AG08395 (cell line): ENCODE measurements at places on chromosomes 4 and X.

- peak; percentile 21 for DNase-seq
Observed at GRCh38 chr4:177367336-177367735, 57.7 kb downstream of the NEIL3 start.

DNA sequence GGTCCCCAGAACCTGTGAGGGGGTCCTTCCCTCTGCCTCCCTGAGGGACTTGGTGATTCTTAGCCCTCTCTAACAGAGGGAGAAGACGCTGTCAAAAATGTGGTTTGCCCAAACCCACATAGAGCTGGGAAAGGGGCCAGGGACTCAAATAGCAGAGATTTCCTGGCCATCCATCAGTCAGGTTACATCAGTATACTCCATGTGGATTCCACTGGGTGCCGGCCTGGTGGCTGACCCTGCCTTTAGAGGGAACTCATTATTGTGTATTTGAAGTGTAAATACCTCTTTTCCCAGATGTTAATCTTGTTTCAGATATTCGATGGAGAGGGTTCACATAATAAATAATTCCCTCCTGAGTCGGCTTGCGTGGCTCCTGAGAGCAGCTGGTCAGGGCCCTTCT is 130.3 kb downstream of the TBL1X start:
- DNase-seq, result peak; percentile 39

DNA sequence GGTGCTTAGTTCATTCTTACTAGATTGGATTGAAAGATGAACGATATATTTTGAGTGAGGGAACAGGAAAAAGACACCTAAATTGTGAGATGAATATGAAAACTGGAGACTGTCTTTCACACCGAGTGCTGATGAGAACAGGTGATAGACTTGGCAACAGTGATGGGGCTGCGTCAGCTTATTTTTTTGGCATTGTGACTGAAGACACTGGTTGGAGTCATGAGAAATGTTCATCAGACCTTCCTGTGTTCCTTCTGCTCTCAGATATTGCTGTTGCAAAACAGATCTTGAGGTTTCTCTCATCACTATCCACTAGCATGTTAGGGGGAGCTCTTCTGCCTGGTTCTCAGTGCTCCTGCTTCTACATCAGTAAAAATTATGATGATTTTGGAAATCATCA is 124.2 kb upstream of the KCNIP4 start:
- DNase-seq, result no peak

- no peak for DNase-seq
Observed at GRCh38 chr4:153780221-153780620, 8.7 kb downstream of the SFRP2 start.

DNA sequence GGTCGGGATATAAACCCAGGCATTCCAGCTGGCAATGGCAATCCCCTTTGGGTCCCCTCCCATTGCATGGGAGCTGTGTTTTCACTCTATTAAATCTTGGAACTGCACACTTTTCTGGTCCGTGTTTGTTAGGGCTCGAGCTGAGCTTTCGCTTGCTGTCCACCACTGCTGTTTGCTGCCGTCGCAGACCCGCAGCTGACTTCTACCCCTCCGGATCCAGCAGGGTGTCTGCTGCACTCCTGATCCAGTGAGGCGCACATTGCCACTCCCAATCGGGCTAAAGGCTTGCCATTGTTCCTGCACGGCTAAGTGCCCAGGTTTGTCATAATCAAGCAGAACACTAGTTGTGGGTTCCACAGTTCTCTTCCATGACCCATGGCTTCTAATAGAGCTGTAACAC is 1322.1 kb downstream of the ADGRL3 start:
- DNase-seq, result no peak

DNA sequence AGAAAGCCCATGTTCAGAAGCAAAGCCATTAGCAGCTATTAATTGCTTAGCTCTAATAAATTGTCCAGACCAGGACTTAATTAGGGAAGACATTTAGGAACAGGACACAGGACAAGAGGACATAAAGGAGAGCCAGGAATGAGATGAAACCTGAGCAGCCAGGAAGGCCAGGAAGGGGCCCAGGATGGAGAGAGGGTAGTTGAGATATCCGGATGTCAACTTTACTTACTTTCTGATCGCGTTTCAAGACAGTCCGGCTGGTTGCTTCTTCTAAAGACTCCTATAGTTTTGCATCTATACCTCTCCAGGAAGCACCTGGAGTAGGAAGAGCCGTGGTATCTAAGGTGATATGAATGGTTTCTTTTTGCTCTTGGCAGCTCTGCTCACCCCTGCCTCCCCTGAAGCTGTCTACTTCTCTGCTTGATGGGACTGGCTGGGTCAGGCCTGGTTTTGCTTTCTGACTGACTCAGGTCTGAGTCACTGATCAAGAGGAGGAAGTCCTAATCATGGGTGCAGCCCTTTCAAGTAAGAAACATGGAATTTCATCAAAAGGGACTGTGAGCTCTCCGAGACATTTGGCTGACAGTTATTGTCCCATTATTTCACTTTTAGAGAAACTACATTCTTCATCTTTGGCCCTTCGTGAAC is 733.3 kb downstream of the RPA4 start:
- peak; percentile 61 for DNase-seq

DNA sequence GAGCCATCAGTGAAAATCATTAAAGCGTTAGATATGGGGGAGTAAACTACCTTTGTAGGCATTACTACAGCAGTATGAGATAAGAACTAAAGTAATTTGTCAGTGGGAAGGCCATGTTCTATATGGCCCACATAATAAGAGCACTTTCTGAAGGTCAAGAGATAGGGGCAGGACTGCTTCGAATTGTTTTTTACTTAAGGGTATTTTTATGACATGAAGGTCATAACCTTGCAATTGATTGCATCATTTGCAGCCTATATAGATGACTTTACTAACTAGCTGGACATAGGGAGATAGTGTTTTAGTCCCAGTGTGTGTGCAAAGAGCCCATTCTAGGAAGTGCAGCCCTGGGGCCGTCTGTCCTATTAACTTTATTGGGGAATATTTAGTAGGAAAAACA is 23.6 kb upstream of the GC start:
- DNase-seq, result no peak

DNA sequence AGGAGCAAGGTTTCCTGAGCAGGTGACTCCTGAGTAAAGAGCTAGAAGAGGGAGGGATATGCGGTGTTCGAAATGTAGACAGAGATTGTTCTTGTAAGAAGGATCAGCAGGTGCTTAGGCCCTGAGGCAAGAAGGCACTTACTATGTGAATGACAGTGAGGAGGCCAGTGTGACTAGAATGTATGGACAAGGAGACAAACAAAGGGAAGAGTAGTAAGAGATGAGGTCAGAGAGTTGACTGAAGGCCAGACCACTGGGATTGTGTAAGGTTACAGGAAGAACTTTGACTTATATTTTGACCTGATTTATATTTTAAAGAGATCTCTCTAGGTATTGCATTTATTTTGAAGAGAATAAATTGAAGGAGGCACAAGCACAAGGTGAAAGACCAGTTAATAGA is 118.4 kb upstream of the ENPEP start:
- no peak for DNase-seq

GRCh38 chr4:77910676-77911075 is 48.0 kb downstream of the MRPL1 start:
- no peak for DNase-seq

DNA sequence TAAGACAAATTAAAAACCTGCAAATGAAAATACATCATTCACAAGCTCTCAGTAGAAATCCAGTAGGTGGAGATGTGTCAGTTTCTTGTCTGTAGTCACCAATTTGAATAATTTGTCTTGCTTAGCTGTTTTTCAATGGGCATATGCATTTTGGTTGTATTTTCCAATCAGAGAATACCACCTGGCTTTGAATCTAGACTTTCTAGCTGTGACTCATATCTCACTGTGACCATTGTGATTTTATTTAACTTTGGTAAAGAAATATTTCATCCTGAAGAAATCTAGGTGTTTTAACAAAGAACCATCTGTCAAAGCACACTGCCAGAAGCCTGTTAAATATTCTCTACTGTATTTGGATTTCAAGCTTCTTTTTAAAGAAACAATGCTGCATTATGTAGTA is 1650.6 kb upstream of the IGFBP7 start:
- no peak for DNase-seq

- no peak for DNase-seq
Observed at GRCh38 chrX:4831574-4831973, 1118.1 kb upstream of the PRKX start.

DNA sequence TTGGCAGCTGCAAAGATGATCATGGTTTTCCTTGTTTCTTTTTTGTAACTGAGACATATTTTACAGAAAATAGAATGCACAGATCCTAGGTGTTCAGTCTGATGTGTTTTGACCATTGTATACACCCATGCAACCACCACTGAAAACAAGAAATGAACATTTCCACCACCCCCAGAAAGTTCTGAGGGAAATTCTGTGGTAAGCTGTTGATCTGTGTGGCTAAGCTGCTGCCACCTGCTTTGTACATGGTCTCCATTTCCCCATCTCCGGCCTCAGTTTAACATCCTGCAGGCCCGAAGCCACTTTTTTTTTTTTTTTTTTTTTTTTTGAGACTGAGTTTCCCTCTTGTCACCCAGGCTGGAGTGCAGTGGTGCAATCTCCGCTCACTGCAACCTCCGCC is 65.3 kb downstream of the NYX start:
- no peak for DNase-seq

DNA sequence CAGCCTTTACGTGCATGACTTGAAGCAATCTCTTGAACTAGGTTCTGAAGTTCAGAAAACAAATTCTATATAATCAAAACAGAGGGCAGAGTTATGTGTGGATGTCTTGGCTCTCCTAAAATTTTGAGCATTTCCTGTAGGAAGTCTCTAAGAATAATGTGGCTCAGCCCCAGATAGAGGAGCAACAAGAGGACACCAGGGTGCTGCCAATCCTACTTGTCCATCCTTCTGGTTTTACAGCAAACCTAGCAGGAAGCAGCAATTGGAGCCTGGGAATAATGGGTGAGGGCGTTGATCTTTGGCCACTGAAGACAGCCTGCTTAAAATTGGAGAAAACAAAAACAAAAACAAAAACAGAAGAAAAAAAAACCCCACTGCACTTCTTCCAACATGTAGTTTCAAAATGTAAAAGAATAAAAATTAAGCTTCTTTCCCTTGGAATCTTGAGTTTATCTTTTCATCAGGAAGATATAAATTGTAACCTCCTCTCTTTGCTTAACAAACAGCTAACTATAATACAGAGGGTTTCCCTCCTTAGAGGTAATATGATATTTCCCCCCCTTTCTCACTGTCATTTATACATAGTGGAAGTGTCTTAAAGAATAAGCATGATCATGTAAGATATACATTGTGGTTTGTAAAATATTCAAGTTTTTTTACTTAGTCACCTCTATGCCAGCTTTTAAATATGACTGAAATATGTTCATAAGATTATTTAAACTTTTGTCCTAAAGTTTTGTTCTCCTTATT is 130.6 kb downstream of the FBXO8 start:
- no peak for DNase-seq

GRCh38 chr4:126738926-126739325 is 893.8 kb upstream of the INTU start:
- no peak for DNase-seq

DNA sequence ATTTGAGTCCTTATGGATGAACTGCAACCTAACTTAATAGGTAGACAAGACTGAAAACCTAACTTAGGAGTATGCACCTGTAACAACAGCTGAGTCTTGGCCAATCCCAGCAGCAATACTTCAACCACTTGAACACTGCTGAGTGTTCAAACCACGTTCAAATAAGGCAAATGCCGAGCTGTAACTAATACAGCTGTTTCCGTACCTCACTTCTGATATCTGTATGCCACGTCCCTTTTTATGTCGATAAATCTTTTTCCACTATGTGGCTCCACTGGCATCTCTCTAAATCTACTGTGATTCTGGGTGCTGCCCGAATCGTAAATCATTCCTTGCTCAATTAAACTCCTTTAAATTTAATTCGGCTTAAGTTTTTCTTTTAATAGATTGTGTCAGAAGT is 459.7 kb downstream of the INPP4B start:
- no peak for DNase-seq
